ENCODE measurements at places on chromosomes 11 and 22. TPM values are rescaled to one million over a fixed set of nuclear protein-coding genes. Genes with fewer than 3 reads are reported as not detected.

Gene FGF19
- polyA plus RNA-seq, result not detected

Gene DNAJB7
- polyA plus RNA-seq, result not detected

Gene OR52I2
- not detected for polyA plus RNA-seq

Gene KMT5B
- polyA plus RNA-seq, result 19.2 TPM

Gene TSG101
- polyA plus RNA-seq, result 49.2 TPM

Gene C11orf68
- 20.5 TPM for polyA plus RNA-seq

Gene DEUP1
- 0.22 TPM for polyA plus RNA-seq

Gene CHRM1
- polyA plus RNA-seq, result not detected

Gene C11orf86
- 0.08 TPM for polyA plus RNA-seq
